ENCODE measurements at places on chromosomes 4 and X.

GRCh38 chr4:186724058-186724863 lies 605 bp upstream of the FAT1 start:
- no peak for DNase-seq

DNA sequence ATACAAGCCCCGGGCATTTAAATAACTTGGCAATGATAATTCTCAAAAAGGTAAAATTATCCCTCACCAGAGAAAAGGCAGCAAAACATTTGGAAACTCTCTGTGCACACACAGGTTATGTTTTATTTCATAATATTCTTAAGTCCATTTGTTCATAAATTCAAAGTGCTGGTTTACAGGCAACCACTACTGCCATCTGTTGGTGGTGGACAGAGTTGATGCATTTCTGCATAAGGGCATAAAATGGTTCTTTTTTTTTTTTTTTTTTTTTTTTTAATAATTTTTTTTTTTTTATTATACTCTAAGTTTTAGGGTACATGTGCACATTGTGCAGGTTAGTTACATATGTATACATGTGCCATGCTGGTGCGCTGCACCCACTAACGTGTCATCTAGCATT lies 31.5 kb upstream of the IL21 start:
- no peak for DNase-seq

- DNase-seq, result no peak
These were observed 146.1 kb upstream of the NEIL3 start for GRCh38 chr4:177163532-177163931.

DNA sequence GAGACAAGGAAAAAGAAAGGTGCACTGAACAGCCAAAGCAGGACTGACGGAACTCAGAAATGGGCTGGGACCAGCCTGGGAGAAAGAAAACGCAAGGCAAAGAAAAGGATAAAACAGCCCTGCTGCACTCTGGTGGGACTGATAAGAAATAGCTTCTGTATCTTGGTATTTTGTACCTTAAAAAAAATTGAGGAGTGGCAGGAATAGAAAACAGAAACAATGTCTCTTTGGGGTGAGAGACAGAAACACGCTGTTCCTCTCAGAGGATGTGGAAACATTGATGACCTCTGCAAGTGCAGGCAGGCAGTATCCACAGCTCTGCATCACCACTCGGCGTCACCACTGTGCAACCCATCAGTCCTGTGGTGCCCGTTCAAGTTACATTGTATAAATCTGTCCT lies 152.5 kb upstream of the SPRY1 start:
- no peak for DNase-seq

- no peak for DNase-seq
These were observed 103.4 kb upstream of the TEX13A start for GRCh38 chrX:105323928-105324327.

GRCh38 chr4:110778521-110778920 lies 155.6 kb upstream of the PITX2 start:
- DNase-seq, result no peak

DNA sequence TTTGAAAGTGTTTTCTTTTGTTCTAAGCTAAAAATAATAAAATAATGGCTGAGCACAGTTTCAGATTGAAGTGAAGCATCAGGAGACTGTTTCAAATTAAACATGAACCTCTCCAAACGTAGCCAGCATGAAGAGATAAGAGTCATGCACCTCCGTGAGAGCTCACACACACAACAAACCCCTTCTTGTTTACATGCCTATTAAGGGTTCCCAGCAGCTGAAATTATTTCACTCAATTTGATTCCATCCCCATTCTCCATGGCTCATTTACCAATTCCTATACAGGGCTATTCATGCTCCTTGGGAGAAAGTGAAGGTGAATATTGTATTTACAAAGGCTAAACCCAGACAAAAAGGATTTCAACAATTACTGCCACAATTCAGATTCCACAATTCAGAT lies 954.1 kb upstream of the INTU start:
- DNase-seq, result no peak

DNA sequence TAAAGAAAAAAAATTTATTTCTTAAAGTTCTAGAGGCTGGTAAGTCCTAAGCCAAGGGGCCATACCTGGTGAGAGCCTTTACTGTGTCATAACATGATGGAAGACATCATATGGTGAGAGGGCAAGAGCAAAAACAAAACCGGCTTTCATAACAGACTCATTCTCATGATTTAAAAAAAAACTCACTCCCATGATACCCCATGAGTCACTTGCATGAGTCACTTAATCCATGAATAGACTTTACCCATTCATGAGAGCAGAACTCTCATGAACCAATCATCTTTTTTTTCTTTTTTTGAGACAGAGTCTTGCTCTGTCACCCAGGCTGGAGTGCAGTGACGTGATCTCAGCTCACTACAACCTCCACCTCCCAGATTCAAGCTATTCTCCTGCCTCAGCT lies 369.7 kb upstream of the DIAPH2 start:
- DNase-seq, result no peak

DNA sequence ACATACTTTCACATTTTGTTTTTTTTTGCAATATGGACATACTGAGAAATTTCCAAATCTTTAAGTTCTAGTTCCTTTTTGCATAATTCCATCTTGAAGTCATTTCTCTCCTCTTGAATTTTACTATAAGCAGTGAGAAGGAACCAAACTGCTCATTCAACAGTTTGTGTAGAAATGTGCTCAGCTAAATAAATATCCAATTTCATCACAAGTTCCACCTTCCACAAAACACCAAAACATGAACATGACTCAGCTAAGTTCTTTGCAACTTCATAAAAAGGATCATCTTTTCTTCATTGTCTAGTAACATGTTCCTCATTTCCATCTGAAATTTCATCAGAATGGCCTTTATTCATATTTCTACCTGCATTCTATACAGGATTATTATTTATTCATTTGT lies 77.3 kb upstream of the FGF13 start:
- DNase-seq, result no peak

GRCh38 chr4:7831330-7831729 lies 108.3 kb downstream of the AFAP1 start:
- DNase-seq, result peak; percentile 22

GRCh38 chrX:24774650-24775049 lies 80.9 kb downstream of the POLA1 start:
- DNase-seq, result no peak

DNA sequence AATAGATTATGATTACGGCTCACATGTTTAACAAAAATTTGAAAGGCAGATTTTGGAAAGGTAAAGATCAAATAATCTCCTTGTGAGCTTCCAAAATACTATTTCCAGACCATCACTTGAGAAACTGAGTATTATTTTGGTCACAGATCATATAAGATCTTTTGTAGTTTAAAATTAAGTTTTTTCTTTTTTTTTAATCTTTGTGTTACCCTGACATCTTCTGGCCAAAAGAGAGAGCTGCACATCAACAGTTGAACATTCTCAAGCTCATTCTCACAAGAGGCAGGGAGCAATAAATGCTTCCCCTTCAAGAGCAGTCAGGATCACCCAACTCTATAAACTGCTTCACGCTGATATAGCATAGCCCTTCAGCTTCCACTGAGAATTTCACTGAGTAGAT lies 15.9 kb downstream of the TMEM192 start:
- DNase-seq, result no peak

DNA sequence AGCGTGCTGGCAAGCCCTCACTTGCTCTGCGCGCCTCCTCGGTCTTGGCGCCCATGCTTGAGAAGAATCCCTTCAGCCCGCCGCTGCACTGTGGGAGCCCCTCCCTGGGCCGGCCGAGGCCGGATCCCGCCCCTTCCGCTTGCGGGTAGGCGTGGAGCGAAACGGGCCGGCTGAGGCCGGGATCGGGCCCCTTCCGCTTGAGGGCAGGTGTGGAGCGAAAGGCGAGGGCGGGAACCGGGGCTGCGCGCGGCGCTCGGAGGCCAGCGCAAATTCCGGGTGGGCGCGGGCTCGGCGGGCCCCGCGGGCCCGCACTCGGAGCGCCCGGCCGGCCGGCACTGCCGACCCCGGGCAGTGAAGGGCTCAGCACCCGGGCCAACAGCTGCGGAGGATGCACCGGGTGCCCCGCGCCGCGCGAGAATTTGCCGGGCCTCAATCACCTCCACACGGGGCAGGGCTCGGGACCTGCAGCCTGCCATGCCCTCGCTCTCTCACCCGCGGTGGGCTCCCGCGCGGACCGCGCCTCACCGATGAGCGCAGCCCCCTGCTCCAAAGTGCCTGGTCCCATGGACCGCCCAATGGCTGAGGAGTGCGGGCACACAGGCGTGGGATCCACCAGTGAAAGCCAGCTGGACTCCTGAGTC lies 58.1 kb upstream of the GBA3 start:
- DNase-seq, result no peak

GRCh38 chr4:8259743-8260430 lies 9.7 kb upstream of the HTRA3 start:
- no peak for DNase-seq

GRCh38 chrX:134625315-134625718 lies 33.0 kb downstream of the PLAC1 start:
- no peak for DNase-seq

DNA sequence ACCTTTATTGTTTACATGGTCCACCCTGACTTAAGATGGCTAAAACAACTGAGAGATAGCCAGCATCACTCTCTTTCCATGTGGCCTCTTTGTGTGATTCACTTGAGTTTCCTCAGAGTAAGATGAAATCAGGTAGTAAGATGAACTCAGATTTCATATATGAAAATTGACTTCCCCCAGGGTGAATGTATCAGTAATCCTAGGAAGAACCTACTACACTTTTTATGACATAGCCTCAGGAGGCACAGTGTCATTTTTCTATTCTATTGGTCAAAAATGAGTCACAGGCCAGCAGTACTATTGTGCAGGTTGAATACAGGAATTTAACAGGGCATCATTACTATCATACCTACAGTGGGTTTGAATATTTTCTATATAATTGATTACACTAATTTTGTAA lies 14.6 kb upstream of the SULT1E1 start:
- DNase-seq, result no peak

- no peak for DNase-seq
These were observed 396.6 kb downstream of the MAPK10 start for GRCh38 chr4:85963231-85963630.

DNA sequence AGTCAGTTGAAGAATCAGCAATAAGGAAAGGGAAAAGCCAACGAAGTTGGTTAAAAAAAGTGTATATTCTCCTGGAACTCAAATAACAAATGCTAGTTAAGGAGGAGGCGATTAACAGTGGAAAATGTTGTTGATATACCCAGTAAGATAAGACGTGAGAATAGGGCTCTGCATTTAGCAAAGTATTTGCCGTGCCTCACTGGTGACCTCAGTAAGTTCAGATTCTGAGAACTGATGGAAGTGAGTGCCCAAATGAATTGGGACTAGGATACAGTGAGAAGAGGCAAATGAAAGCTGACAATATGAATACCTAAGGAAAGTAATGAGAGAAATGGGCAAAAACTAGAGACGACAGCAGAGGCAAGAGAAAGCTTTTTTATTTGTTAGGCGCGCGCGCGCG lies 3.5 kb downstream of the TECRL start:
- no peak for DNase-seq

GRCh38 chr4:29037501-29037900 lies 1682.7 kb upstream of the PCDH7 start:
- DNase-seq, result no peak

- no peak for DNase-seq
These were observed 112.5 kb upstream of the ZFP42 start for GRCh38 chr4:187883049-187883448.

DNA sequence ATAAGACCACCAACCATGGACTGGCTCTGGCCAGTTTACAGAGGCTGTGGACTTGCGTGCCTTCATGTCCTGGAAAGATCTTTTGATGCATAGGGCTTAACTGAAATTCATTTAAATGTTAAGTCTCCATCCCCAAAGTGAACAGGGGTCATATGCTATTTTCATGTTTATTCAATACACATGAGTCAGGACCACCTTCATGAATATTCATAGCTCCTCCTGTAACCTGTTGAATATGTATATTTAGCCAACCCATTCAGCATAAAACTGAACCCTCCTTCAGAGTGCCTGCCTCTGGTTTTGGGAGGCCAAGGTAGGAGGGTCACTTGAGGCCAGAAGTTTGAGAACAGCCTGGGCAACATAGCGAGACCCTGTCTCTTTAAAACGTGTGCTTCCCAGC lies 7.1 kb downstream of the CTPS2 start:
- DNase-seq, result no peak

GRCh38 chrX:119758731-119759247 lies 401 bp downstream of the SOWAHD start:
- DNase-seq, result peak; percentile 29

- DNase-seq, result no peak
These were observed 1130.8 kb downstream of the FAT4 start for GRCh38 chr4:126445596-126445995.
